ENCODE measurements at places on chromosomes 1 and 21.

GRCh38 chr1:10074059-10074851, 41.5 kb downstream of the UBE4B start:
- no peak for DNase-seq

GRCh38 chr1:99110140-99111041, 105.7 kb upstream of the PLPPR5 start:
- DNase-seq, result no peak

- no peak for DNase-seq
Observed at GRCh38 chr1:15962176-15962575, 13.7 kb downstream of the ZBTB17 start.

DNA sequence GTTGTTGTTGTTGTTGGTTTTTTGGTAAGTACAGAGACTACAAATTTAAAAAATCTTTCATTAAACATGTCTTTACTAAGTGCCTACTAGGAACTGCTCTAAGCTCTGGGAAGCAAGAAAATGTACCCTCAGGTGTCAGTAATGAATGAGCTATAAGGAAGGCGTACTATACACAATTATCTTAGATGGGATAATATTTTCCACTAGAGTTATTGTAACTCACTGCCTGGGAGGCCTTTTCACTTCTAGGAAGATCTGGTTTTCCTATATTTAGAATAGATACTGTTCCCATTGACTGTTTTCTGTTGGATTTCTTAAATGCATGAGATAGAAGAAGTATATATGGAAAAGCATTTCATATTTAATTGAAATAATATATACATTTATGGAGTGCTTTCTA, 19.6 kb downstream of the CLIC4 start:
- no peak for DNase-seq

- no peak for DNase-seq
Observed at GRCh38 chr1:52159033-52159789, 17.3 kb downstream of the ZFYVE9 start.

DNA sequence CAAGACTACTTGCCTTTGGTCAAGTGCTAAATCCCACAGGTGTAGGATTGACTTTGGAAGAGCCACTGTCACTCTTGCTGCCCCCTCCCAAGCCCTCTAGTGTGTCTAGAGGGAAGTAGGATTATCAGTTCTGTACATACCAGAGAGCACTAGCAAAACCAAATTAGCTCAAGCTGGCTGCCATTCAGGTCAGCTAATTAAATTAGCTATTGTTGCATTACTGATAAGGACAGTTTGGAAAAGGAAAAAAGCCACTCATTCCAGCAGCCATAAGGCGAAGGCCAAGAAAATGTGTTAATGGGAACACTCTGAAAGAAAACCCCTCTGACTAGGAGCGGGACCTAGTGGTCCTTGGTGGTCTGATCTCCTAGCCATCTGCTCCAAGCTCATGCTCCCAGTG, 321.7 kb downstream of the PBX1 start:
- DNase-seq, result no peak

- no peak for DNase-seq
Observed at GRCh38 chr1:158255656-158256055, 1.4 kb downstream of the CD1A start.

DNA sequence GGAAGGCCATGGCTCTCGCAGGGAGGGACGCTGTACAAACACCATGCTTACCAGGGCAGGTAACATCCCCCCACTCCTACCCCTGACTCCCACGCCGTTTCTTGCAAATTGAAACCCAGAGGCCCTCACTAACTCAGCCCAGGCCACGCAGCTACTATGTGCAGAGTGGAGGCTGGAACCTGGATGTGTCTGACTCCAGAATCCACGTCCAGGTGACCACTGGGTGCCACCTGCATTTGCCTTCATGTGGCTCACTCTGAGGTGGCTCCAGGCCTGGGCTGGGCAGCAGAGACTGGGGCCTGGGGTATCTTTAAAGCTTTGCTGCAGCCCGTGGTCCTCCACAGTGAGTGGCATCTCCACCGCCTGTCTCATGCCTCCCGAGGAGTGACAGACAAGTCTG, 29.6 kb upstream of the AJAP1 start:
- DNase-seq, result no peak

DNA sequence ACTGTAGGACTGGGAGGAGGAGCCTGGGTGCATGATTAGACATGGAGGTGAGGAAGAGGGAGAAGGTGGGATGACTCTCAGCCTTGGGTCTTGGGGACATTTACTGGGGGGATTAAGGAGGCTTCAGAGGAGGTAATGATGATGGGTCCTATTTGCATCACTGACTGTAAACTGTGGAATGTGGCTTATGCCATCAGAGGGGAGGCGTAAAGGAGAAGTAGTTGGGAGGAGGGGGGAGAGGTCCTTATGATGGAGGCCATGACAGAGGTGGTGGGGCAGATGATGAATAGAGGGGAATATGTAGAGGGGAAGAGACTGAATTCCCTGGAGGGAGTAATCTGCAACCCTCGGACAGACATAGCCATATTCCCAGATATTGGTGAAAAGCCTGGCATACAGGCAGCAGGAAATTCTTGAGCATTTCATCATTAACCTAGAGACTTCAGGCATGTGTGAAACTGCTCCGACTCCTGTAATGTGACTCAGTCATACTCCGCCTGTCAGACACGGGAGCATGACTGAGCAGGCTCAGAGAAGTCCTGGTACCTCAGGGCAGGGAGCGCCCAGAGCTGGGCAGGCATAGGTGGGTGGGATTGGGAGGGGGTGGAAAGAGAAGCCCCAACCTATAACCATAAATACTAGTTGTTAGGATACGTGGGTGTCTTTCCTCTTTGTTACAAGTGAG, 8.0 kb upstream of the LCE5A start:
- no peak for DNase-seq

DNA sequence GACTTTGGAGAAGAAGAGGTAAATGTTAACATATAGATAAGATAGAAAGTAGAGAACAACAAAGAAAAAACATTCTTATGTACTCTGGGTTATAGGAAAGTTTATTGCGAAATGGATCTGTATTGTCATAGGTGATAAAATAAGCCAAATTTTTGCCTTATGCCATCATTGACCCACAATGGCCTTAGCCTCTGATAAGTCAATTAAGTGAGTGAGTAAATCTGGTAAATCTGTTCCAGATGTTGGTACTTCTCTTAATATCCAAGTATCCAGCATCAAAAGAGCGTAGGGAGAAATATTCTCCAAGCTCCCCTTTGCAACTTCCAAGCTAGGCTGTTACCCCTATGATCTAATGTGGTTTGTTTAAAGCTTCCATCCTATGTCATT, 38.3 kb upstream of the CLCA4 start:
- no peak for DNase-seq

GRCh38 chr1:53909946-53910345, 16.0 kb downstream of the DIO1 start:
- no peak for DNase-seq

DNA sequence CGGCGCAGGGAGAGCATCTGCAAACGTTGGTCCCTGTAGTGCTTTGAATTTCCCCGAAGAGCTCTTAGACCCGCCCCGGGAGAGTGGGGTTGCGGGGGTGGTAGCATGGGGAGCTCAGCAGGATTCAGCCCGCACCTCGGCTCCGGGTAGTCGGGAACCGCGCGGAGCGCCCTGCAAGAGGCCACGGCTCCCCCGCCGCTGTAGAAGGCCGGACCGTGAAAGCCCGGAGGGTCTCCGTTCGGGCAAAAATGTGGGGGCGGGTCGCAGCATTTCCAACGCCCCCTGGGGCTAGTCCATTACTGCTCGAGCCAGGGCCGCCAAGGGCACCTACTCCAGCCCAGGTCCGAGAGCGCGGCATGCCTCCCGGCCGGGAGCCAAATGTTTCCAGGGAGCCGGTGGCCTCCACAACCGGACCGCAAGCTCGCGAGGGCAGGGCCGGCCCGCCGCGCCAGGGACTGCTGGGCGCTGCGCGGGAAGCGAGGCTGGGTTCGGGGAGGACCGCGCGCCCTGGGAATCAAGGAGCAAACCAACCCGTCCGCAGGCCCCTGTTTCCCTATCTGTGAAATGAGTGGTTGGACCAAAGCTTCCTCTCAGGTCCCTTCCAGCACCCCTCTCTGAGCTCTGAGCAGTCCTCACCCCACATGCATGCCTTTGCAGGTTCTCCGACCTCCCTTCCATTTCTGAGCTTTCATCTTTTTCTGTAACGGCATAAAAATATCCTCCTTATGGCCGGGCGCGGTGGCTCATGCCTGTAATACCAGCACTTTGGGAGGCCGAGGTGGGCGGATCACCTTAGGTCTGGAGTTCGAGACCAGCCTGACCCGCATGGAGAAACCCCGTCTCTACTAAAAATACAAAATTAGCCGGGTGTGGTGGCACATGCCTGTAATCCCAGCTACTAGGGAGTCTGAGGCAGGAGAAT, 775 bp upstream of the TMEM63A start:
- peak; percentile 31 for DNase-seq

- DNase-seq, result no peak
Observed at GRCh38 chr21:37032877-37033471, 26.5 kb downstream of the RIPPLY3 start.

GRCh38 chr1:38962113-38962512, 20.5 kb upstream of the RHBDL2 start:
- DNase-seq, result no peak
